ENCODE measurements at places on chromosomes 13 and 19.

DNA sequence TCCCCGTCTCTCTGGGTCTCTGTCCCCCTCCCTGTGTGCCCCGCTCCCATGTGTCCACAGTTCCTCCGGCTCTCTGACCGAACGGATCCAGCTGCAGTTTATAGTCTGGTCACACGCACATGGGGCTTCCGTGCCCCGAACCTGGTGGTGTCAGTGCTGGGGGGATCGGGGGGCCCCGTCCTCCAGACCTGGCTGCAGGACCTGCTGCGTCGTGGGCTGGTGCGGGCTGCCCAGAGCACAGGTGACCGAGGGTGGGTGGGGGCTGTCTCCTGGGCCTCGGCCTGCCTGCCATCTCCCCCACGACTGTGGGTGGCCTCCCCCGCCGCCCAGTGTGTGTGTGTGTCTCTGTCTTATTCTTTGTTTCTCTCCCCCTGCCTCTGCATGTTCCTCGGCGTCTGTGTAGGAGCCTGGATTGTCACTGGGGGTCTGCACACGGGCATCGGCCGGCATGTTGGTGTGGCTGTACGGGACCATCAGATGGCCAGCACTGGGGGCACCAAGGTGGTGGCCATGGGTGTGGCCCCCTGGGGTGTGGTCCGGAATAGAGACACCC, 10.3 kb downstream of the TRPM4 start:
- DNase-seq = no peak

DNA sequence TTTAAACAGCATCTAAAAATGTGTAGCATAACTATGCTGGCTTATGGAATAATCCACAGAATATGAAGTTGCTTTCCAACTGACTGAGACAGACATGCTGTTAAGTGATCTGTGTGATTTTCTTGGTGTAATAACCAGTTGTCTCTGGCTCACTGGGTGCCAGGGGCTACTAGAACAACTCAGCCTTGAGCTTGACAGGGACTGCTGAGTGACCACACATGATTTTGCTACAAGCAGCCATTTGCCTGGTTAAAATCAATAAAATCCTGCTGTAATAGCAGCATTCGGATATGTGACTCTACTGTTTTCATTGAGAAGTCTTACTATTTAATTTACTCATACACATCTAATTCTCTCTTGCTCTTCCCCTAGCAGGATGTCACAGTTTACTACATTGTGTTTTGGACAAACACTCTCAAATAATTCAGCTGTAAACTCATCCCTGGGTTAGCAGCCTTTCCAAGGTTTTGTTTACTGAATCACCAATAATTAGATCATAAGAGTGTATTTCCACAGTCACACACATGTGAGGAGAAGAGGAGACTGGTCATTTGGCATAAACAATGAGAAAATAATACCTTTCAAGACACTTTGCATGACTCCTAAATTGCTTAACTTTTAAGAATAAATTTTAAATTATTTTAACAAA, 426.2 kb downstream of the PCDH9 start:
- DNase-seq = no peak

DNA sequence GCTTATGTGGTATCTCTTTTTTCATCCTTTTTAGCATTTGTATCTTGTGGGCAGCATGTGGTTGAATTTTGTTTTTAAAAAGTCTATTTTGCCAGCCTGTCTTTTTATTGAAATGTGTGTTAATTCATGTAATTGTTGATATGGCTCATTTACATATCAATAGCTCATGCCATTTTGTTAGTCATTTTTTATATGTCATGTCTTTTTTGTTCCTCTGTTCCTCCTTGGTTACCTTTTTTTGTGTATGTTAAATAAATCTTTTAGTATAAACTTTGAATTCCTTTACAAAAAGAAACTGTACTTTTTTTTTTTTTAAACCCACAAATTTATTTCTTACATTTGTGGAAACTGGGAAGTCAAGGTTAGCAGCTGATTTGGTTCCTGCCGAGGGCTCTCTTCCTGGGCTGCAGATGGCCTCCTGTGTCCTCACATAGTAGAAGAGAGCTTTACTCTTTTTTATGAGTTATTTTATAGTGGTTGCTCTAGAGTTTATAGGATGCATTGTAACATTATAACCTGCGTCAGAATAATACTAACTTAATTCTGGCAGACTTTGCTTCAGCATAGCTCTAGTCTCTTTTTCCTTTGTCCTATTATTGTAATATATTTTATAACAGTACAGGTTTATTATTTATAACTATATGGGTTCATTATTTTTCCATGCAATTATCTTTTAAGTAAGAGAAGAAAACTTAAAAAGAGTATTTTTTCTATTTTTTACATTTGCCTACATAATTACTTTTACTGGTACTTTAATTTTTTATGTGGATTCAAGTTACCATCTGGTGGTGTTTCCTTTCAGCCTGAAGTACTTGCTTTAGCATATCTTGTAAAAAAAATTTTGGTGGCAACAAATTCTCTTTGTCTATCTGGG, 86.3 kb downstream of the URI1 start:
- no peak for DNase-seq

- no peak for DNase-seq
These were observed 2.0 kb downstream of the PLAUR start for GRCh38 chr19:43667876-43668405.

DNA sequence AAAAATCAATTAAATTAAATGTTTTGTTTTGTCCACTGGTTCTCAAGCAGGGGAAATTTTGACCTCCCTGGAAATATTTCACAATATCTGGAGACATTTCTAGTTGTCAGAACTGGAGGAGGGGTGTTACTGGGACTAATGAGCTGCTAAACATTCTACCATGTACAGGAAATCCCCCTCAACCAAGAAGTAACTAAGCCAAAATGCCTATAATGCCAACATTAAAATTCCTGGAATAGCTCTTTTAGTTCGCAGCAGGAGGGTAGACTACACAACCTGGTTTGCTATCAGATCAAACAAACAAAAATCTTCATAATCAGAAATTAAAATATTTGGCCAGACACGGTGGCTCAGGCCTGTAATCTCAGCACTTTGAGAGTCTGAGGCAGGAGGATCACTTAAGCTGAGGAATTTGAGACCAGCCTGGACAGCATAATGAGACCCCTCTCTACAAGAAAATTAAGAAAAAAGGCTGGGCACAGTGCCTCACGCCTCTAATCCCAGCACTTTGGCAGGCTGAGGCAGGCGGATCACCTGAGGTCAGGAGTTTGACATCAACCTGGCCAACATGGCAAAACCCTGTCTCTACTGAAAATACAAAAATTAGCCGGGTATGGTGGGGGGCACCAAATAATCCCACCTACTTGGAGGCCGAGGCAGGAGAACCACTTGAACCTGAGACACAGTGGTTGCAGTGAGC, 13.7 kb upstream of the SMARCA4 start:
- no peak for DNase-seq

GRCh38 chr19:1854542-1855039, 6.3 kb upstream of the REXO1 start:
- no peak for DNase-seq

GRCh38 chr19:10831987-10832938, 3.7 kb downstream of the TMED1 start:
- no peak for DNase-seq

- DNase-seq = no peak
These were observed 35.6 kb downstream of the GJA3 start for GRCh38 chr13:20125129-20125782.

GRCh38 chr19:6774821-6775707, 2.6 kb downstream of the VAV1 start:
- DNase-seq = no peak
